ENCODE measurements at places on chromosomes 2 and 18.
A peak's percentile ranks its signal among the peaks of the same experiment; 100 is the strongest.

- DNase-seq = no peak
Measured at GRCh38 chr2:134253117-134253704, 661 bp upstream of the MGAT5 start.

DNA sequence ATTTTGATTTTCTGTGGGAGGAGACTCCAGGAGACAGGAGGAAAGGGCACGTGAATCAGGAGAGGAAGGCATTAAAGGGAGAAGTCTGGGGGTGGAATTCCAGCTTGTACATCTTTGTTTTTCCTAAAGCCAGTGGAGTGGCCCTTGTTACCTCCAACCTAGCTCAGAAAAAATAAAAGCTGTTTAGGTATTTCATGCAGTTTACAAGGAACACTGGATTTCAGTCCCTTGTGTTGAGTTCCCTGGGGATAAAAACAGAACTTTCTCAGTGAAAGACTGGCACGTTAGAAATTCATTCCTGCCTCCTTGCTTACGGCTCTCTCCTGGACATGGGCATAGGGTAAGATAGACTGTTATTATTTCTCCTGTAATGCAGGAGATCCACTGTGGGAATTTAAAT, 170.2 kb downstream of the ZEB2 start:
- DNase-seq = no peak

GRCh38 chr2:236380051-236380612, 115.9 kb upstream of the ASB18 start:
- DNase-seq = no peak

DNA sequence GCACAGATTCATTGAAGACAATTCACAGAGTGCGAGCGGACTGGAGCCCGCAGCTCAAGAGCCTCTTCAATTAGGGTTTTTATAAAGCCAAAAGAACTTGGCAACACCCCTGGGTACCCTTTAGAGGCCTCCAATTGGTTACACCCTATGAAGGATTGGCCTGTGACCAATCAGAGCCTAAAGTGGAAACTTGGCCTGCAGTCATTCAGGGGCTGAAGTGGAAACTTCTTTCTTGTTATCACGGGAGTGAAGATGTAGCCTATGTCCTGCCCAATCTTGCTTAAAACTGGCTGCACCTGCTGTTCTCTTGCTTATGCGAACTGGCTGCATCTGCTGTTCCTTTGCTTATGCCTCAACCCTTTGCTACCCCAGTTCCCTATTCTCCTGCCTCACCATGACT, 1.8 kb upstream of the HJURP start:
- DNase-seq = no peak

DNA sequence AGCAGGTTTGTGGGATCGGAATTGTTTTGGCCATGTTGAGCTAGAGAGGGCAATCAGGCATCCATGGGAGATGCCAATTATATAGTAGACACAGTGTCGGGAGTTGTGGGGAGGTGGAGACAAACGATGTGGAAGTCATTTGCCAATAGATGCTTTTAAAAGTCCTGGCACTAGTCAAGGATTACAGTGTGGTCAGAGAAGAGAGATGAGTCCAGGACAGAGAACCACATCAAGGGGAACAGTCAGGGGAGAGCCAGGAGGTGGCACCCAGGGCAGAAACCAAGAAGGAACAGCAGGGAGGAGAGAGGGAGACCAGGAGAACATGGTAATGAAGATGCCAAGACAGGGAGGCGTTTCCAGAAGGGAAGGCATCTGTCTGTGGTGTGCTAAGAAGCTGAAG, 81.2 kb downstream of the ARL4C start:
- DNase-seq = no peak

DNA sequence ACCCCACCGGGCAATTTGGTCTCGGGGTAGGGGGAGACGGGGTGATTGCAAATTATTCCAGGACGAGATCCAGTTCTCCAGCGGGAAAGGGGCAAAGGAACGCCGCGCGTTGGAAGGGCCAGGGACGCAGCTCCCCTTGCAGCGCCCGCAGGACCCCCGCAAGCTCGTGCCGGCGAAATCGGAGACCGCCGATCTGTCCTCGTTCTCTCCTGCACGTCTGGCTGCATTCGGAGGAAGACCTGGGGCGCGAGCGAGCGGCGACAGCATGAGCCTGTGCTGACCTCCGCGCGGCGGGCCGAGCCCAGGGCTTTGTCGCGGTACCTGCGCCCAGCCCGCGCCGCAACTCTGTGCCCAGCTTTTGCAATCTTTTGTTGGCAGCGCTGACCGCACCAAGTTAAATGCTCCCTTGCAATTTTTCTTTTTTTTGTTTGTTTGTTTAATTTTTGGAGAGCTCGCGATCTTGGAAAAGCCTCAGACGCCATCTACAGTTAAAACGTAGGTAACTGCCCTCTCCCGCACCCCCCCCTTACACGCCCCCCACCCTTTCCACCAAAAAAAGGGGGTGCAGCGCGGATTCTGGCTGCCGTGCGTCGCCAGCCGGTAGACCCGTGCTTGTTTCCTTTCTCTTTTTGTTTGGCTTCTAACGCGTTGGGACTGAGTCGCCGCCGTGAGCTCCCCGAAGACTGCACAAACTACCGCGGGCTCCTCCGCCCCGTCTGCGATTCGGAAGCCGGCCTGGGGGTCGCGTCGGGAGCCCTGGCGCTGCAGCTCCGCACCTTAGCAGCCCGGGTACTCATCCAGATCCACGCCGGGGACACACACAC, 667 bp downstream of the TRIB2 start:
- peak; percentile 36 for DNase-seq

- DNase-seq = no peak
Measured at GRCh38 chr18:41842886-41843285, 112.1 kb upstream of the PIK3C3 start.

DNA sequence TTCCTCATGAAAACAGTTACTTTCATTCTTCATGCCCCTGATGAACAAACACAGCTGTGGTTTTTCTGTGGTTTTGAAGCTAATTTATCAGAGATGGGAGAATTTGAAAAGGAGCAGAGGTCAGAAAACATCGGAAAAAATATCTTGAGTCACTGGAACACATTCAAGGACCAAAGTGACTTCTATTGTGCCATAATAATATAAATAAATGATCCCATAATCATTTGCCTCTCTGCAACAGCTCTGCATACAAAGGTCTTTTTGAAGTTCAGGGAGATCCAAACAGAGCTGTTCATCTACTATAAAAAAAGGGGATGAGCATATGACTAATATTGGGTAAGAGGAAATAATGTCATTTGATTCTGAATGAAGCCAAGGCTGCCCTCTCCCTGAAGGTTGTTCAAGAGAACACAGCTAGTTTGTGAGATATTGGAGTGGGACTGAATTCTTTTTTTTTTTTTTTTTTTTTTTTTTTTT, 201.3 kb upstream of the GALNT5 start:
- no peak for DNase-seq

GRCh38 chr2:227325839-227326195, 766 bp downstream of the MFF start:
- DNase-seq = peak; percentile 20

DNA sequence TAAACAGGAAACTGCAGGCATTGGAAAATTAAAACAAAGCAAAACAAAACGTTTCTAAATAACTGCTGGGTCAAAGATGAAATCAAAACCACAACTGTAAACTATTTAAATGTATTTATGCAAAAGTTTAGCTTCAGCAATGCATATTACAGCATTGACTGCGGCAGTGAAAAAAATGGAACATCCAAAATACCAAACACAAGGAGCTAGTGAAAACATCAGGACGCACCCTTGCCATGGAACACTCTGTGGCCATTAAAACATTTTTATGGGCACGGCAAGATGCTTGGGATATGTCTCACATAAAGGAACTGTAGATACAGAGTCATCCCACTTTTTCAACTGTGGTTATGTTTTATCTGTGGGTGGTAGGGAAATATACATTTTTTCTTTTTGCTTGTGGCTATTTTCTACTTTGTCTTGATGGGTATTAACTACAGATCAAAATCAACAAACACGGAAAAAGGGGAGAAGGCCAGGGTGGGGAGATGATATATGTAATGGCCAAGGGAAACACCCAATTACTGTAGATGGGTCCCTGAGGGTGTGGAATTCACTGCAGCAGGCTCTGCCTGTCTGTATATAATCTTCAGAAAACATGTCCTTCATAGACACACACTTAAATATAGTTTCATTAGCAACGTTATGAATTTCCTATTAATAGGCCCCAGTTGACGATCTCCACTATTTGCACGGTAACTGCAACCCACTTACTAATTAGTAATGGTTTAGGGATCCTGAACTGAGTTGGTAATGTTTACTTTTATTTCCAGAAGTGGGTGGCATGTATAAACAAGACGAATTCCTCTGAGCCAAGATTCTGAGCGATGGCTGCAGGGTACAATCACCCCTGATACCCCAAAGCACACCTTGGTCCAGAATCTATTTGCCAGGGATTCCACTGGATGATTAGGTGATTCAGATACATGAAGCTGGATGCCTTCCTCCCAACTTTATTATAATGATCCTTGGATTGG, 110.5 kb downstream of the ACKR3 start:
- DNase-seq = no peak

- DNase-seq = no peak
Measured at GRCh38 chr2:145108361-145108778, 588.5 kb upstream of the ZEB2 start.

DNA sequence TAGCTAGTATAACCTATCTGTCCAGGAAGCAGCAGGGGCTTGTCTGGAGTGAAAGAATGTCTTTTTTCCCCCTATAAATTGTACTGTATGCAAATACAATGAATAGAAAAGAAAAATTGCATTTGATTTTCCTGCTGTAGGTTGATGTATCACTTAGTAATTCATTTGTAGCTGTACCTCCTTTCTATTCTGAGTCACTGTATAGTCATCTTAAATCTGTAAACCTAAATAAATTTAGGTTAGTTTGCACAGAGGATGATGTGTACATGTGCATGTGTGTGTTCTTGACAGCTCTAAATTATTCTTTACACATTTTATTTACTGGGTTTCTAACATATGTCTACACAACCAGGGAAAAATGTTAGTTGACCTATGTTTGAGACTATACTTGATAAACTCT, 478.7 kb upstream of the CNTNAP5 start:
- DNase-seq = no peak

GRCh38 chr2:45675263-45675812, 23.9 kb downstream of the PRKCE start:
- DNase-seq = no peak

DNA sequence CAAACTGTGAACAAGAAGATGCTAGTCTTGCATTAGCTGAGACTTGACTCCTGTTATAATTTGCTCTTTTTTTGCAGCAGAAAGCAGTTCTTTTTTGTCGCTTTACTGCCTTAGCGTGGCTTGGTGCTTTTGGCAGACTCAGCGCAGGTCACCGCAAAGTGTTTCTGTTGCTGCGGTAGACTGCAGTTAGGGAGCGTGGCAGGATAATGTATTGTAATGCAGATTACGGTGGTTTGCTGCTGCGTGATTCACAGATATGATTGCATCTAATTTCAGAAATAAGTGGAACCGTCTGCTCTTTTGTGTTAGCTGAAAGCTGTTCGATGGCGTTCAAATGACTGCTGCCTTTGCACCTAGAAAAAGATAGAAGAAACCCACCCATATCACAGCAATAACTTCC, 131.6 kb upstream of the SATB2 start:
- no peak for DNase-seq

DNA sequence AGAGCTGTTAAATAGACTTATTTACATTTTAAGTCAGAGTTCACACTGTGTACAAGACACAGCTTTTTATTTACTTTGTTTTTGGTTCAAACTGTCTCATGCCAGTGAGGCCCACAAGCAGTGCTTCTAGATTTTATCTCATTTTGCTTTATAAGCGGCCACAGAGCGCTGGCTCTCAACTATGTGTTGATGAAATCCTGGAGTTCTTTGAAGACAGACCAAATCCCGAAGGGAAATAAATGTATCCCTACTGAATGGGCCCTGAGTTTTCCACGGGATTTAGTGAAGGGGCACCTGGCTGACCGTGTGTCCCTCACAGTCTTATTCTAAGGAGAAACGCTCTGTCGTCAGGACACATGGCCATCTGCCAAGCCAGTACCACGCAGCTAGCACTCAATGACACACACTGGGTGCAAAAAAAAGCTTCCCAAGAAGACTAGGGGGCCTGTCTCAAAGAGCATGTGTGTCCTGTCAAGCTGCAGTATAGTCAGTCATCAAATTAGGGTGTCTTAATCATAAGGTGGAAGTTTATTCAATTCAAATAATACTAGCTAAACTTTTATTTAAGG, 23.4 kb downstream of the LYPD1 start:
- no peak for DNase-seq

GRCh38 chr2:57937456-57937855, 109.2 kb upstream of the VRK2 start:
- no peak for DNase-seq

DNA sequence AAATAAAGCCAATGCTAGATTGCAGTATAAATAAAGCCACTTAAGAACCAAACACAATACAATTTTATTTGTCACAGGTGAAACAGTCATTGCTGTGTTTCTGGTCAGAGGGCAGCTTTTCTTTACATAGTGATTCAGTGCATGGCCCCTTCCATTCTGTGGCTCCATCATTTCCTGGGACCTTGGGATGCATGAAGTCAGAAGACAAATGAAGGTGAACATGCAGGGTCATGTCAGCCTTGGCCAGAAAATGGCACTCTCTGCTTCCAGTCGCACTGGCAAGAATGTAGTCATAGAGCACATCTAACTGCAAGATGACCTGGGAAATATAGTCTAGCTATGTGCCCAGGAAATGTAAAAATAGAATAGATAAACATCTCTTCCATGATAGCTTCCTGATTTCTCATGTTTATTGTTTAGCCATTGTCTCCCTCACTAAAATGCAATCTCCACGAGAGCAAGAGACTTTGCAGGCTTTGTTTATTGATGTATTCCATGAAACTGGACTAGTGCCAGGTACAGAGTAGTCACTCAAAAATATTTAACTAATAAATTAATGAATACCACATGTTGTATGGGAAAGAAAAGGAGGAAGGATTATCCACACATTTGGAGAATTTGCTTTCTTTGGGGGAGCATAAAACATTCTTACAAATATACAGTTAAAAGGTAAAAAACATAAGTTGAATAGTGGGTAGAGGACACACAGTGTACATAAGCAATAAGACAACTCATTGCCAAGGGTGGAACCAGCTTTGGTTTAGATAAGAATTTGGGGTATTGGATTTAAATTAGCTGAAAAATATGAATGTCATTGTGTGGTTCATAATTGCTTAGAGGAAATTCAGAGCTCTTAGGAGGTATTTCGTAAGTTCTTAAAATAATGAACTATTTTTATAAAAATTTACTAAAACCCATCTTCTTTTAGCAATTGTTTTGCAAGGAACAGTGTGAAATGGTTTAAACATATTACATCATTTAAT, 343.8 kb downstream of the PID1 start:
- DNase-seq = no peak

DNA sequence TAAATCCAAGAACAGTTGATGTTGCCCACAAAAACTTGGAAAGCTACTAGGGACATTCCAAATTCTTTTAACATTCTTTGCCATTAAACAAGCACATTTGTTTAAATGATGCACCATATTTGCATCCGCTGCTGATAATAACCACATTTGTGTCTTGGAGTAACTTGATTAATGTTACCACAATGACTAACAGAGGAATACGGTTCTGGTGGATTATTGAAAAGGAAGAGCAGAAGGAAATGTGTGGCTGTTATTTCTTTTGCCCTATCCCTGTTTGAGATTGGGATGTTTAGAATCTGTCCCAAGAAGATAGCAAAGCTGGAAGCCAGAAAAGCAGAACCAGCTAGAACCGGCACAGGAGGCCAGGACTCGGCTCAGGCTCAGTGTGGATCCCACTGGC, 39.2 kb upstream of the RASGRP3 start:
- DNase-seq = no peak
